Activated naive CD8-positive, alpha-beta T cell treated with anti-CD3 and anti-CD28 coated beads, Interleukin-2, amount 50 U/mL, for 16 hours (primary cell): ENCODE measurements at places on chromosomes 16 and 17.
A peak's percentile ranks its signal among the peaks of the same experiment; 100 is the strongest.

- no peak for DNase-seq
Observed at GRCh38 chr16:72473631-72474030, 301.7 kb upstream of the PMFBP1 start.

- DNase-seq: no peak
Observed at GRCh38 chr16:57987441-57988177, 12.9 kb downstream of the ZNF319 start.

DNA sequence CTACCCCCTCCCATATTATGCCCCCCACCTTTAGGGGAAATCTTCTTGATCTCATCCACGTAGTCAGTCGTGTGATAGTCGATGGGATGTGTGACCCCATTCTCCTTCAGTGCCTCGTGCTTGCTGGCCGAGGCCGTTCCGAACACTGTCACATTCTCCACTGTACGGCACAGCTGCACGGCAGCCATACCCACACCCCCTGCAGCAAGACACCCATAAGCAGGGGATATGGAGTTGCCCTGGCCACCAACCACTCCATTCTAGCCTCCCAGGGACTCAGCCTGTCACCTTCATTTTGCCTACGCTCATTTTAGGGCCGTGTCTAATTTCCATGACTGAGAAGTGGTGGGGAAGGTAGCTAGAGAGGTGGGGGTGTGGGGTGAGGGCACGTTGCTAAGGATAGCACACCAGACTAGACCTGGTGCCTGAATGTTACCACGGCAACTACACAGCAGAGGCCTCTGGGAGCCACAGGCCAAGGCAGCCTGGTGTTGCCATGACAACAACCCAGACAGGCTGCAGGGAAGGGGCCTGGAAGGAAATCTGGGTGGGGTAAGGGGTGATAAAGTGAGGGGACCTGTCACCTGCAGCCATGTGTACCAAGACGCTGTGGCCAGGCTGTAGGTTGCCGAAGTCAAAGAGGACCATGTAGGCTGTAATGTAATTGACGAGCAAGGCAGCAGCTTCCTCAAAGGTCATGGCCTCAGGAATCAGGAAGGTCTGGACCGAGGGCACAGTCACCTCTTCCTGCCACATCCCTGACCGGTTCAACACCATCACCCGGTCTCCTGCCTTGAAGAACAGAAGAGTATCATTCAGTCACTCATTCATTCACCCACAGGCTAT, 4.0 kb downstream of the VAT1 start:
- DNase-seq: no peak

DNA sequence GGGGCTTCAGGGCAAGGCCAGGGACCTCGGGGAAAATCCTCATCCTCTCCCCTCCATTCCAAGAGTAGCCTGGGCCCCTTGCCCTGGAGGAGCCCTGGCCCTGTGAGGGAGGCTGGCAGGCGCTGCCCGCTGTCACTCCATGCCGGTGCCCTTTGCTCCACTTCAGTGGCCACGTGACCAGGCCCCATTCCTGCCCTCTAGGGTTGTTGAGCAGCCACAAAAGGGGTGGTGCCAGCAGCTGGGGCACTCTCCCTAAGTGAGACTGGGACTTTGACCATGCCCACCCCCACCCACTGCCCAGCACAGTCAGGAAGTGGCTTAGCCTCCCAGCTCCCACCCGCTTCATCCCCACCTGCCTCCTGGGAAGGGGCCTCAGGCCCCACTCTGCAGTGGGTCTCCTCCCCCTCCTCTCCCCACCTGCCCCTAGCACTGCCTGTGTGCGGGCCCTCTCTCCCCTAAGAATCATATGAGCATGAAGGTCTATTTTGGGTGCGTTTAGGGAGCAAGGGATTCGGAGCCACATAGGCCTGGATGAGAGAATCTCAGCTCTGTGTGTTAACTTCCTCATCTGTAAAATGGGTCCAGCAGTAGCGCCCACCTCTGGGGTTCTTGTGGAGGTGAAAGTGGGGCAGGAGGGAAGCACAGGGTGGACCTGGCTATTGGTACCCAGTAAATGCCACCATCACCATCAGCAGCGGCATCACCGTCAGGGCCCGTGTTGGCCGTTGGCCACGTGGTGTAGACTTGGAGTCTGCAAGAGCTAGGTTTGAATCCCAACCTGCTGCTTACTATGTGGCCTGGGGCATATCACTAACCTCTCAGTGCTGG, 7.2 kb downstream of the PDK2 start:
- no peak for DNase-seq

DNA sequence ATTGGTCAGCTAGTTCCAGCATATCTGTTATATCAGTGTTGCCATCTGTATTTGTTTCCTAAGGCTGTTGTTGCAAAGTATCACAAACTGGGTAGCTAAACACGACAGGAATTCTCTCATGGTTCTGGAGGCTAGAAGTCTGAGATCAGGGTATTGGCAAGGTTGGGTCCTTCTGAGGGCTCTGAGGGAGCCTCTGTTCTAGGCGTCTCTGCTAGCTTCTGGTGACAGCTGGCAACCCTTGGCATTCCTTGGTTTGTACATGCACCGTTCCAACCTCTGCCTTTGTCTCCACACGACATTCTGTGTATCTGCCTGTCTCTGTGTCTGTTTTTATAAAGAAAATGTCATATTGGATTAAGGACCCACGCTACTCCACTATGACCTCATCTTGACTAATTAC, 219.9 kb upstream of the NLRP1 start:
- no peak for DNase-seq

DNA sequence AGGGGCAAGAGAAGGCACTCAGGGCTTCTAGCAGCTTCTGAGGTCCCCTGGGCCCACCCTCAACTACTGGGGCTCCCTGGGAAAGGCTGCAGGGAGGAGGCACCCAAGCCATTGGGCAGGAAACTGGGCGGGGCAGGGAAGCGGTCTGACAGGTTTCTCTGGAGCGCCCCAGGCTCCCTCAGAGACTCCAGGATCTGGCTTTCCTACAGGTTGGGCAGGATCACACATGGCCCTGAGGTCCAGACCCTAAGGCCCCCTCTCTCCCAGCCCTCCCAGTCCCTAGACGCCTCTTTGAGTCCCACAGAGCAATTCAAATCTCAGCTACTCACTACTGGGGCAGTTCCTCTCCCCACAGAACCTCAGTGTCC, 14.3 kb downstream of the JUP start:
- no peak for DNase-seq

DNA sequence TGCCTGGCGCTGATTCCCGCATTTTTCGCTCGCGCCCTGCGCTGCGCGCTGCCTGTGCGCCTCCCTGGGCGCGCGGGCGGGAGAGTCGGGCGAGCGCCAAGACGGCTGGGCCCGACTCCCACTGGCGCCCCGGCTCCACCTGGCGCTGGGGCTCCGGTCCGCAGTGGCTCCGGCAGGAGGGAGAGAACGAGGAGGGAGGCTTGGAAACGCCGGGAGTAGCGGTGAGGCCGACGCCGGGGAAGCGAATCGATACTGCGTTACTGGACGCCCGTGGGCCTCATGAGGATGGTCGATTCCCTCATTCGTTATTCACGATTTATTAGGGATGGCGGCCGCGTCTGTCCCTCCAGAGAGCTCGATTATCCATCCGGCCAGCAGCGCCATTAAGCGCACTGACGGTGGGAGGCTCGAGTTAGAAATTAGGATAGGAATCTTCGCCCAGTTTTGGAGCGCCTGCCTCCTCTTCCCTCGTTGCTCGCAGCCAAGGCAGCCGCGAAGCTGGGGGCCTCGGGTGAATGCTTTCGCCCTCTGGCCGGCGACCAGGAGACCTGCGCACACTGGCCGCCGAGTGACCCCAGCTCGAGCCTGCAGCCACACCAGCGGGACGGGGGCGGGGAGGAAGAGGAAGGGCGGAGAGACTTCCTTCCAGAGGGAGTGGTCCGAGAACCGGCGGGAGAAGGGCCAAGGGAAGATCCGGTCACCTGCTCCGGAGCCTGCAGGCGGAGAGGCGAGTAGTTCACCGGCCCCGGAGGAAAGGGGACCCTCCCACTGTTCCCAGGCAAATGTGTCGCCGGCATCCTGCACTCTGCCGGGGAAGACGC, 1.3 kb upstream of the PCGF2 start:
- DNase-seq: no peak

DNA sequence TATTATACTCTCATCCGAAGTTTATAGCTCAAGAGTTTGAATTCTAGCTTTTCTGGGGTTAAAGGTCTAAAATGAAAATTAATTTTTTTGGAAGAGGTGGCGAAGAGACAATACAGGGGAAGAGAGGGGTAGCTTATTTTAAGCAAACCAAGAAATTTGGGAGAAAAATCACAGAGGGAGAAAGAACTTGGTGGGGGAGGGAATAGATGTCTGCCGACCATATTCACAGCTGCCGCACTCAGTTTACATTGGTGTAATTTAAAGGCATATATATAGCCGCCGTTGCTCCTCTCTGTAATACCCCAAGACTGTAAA, 6.5 kb upstream of the ZFHX3 start:
- no peak for DNase-seq

- DNase-seq: no peak
Observed at GRCh38 chr17:41678411-41678906, 10.2 kb upstream of the EIF1 start.

DNA sequence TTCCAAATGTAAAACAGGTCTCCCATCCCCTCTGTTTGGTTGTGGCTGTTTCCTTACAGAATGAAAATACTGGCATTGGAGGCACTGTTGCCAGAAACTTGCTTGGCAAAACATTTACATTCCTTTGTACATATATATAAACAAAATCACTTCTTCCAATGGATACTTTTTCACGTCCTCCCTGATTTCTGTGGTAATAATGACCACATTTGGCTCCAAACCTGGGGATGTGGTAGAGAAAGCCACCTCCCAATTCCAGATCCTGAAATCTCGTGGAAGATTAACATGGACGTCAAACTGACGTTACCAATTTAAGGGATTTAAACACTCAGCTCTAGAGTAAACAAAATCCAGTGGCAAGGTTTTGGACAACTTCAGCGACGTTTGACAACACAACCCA, 370.8 kb upstream of the ZFHX3 start:
- no peak for DNase-seq

DNA sequence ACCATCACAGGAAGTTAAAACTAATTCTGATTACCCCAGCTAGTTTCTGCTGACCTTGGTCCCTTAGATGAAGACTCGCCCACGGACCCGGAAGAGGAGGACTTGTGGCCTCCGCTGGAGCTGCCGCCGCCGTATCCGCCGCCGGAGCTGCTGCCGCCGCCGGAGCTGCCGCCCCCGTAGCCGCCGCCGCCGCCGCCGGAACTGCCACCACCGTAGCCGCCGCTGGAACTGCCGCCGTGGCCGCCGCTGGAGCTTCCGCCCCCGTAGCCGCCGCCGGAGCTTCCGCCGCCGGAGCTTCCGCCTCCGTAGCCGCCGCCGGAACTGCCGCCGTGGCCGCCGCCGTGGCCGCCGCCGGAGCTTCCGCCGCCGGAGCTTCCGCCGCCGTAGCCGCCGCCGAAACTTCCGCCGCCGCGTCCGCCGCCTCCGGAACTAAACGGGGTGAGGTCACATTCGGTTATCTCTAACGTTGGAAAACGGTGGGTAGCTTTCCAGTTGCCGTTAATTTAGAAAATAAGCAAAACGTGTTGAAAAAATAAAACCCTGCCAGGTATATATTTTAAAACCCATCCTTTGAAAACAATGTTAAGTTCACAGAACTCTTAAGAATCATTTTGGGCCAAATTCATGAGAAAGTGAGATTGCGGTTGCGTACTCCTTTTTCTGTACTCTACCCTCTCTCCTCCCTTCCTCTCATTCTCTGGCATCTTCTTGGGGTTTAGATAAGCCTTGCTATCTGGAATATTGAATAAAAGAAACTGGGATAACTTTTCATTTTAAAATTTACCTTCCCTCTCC, 3.5 kb downstream of the KRT10 start:
- peak; percentile 58 for DNase-seq

DNA sequence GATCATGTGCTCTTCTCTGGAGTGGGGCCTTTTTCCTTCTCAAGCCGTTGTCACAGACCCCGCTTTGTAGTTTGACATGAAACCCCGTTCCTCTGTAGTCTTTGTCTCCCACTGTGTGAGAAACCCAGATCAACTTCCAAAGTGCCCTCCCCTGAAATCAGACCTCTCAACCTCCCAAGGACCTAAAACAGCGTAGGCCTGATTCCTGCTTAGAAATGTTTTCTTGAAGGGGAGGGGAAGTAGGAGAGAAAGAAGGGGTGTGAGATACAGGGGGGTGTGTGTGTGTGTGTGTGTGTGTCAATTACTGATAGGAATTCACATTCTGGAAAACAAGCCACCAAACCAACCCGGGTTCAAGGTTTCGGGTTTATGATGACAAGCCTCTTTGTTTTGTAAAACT, 1.4 kb downstream of the UBE2O start:
- no peak for DNase-seq

DNA sequence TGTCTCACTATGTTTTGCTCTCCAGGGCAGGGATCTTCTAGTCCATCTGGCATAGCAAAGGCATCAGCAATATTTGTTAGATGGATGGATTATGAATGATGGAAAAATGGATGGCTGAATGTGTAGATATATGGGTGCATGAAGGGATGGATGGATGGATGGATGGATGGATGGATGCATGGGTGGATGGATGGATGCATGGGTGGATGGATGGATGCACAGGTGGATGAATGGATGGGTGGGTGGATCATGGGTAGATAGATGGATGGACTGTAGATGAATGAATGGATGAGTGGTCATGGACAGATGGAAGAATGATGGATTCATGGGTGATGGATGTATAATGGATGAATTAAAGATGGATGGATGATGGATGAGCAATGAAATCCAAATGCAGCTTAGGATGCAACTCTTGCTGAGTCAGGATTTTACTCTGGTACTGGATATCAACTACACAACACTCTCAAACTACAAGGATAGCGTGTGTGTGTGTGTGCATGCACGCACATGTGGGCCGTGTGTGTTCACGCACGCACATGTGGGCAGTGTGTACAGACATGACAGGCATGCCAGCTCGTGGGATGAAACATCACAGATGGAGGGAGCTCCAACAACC, 34.0 kb downstream of the GSG1L start:
- DNase-seq: no peak

GRCh38 chr16:52568983-52569690, 22.2 kb upstream of the TOX3 start:
- DNase-seq: no peak

DNA sequence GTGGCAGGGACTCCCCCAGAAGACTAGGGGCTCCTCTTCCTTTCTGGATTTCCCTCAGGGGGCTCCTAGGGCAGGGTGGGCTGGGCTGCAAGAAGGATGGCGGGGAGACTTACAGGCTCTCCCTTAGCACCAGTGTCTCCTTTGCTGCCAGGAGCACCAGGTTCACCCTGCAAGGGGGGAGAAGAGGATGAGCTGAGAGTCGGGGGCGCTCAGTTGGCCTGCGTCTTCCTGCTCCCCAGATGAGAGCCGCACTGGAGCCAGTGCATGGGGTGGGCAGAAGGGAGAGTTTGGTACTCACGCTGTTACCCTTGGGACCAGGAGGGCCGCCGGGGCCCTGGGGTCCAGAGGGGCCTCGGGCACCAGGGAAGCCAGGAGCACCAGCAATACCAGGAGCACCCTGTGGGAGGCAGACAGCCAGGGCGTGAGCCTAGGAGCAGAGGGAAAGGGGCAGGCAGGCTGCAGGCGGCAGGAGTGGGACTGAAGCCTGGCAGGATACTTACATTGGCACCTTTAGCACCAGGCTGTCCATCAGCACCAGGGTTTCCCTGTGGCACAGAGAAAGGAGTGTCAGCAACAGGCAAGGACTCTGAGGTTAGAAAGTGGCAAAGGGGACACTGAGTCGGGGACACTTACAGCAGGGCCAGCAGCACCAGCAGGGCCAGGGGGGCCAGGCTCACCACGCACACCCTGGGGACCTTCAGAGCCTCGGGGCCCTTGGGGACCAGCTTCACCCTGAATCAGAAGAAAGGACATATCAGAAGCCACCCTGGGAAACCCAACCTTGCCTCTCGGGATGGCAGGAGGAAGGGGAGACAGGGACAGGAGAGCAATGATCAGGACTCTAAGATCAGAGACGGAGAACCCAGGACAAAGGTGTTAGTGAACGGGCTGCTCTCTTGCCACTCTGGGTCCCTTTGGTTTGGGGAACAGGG, 6.2 kb downstream of the COL1A1 start:
- no peak for DNase-seq
